AG08395 (cell line): ENCODE measurements at places on chromosomes 13 and 19.

GRCh38 chr19:13537454-13537853, 31.2 kb upstream of the CACNA1A start:
- DNase-seq: no peak

DNA sequence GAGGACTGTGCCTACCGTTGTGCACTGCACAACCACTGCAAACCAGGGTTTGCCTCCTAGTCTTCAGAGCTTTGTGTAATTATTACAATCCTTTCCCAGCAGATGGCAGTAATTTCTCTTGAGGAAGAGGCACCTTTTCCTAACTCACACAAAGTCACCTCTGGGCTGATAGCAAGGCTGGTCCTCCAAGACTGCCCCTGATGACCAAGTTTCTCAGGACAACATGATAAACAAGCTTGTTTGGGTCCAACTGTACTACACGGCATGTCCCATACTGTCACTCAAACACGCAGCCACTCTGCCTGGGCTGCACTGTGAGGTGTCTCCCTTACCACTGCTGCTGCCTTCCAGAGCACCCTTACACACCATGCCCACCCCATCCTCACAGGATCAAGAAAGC, 39.3 kb downstream of the RFXAP start:
- DNase-seq: peak; percentile 58

DNA sequence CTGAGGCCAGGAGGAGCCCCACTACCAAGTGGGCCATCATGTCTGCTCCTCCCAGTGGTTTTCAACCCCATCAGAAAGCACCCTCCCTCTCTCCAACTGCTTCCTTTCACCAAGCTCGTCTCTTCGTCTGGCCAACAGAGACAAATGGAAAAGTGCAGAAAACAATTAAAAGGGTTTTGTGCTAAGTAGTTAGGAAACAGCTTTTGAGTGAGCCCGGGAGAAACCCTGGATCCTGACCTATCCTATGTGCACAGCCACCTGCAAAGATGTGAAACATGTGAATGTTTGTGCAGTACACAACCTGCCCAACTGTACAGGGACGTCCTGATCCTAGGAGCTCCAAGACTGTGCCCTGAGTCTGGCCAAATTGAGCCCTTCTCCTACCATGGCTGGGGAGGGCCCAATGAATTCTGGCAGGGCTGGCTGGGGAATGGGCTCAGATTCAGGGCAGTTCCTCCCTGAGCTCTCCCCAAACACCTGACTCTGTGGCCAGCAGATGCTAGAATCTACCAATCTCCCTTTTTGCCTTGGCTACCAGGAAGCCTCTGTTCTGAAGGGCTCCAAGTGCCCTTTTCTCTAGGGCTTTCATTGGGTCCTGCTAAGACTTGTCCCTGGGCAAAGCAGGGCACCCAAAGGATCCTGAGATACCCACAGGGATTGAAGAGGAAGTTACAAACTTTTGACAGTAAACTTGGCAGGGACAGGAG, 7.9 kb downstream of the TLE5 start:
- DNase-seq: no peak

DNA sequence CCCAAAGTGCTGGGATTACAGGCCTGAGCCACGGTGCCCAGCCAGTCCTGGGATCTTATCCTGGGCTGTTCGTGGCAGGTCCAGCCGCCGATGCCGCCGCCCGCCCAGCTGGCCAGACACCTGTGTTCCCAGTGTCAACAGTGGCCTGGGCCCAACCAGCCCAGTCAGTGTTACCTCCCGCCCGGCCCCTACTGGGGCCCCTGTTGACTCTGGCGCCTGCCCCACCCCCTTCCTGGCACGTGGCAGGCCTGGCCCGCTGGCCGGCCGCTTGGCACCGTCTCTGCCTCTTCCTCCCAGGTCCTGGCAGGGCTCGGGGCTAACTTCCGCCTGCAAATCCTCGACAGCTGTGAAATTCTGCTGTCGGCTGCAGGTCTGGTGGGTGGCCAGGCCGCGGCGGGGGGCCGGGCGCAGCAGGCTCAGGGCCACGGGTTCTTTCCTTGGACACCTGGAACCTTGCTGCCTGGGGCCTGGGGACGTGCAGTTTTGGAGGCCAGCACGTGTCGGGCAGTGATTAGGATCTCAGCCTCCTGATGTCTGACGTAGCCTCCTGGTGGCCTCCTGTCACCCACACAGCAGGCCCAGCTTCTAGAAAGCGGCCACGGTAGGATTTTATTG, 9.1 kb downstream of the ARID3A start:
- peak; percentile 63 for DNase-seq

- DNase-seq: no peak
Observed at GRCh38 chr19:33299051-33299688, 3.2 kb downstream of the CEBPA start.

GRCh38 chr13:74067818-74068217, 66.4 kb downstream of the KLF12 start:
- DNase-seq: no peak
